ENCODE measurements at places on chromosomes 7 and 10. TPM values are rescaled to one million over a fixed set of nuclear protein-coding genes. Genes with fewer than 3 reads are reported as not detected.
A peak's percentile ranks its signal among the peaks of the same experiment; 100 is the strongest.

GRCh38 chr7:158402471-158402870 is 185.2 kb downstream of the PTPRN2 start:
- no peak overlapping the region for H3K4me3 ChIP-seq
- no peak for DNase-seq
- H3K36me3 ChIP-seq = no peaks in the 10 kb centered on the region
- H3K27me3 ChIP-seq = no peaks in the 10 kb centered on the region

- no peaks in the 10 kb centered on the region for H3K4me1 ChIP-seq
- no peak overlapping the region for H3K4me3 ChIP-seq
- no peak overlapping the region for H3K27ac ChIP-seq
- no peak for DNase-seq
- H3K27me3 ChIP-seq = no peaks in the 10 kb centered on the region
- H3K36me3 ChIP-seq = no peaks in the 10 kb centered on the region
These were observed 138.7 kb downstream of the FAM53B start for GRCh38 chr10:124605481-124605855.

- DNase-seq = no peak
- H3K27me3 ChIP-seq = no peaks in the 10 kb centered on the region
- H3K4me3 ChIP-seq = no peak overlapping the region
- no peak overlapping the region for H3K27ac ChIP-seq
- H3K4me1 ChIP-seq = no peaks in the 10 kb centered on the region
- H3K36me3 ChIP-seq = no peaks in the 10 kb centered on the region
These were observed 26.3 kb upstream of the SH3PXD2A start for GRCh38 chr10:103881416-103882284.

DNA sequence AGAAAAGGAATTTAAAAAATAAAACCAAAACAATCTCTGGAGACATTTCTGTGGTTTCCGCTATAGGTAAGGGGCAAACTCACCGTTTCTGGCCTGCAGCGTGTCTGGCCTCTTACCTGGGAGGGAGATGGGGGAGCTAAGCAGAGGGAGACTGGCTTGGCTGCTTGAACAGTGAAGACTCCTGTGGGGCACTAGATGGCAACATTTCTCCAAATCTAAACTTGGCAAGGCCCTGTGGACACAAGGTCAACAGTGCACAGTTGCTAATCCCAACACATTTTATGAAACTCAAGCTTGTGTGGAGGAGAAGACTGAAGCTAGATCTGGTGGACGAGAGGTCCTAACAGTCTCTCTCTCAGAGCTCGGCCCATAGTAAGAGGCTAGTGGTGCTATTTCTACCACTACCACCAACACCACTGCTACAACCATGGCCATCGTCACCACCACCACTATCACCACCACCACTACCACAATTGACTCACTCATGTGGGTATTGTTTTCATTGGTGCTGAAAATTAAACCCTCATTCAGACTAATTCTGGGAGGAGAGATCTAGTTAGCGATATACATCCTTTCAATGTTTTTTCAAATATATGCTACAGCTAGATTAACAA is 28.4 kb upstream of the CDHR3 start:
- no peaks in the 10 kb centered on the region for H3K36me3 ChIP-seq
- H3K27ac ChIP-seq = no peak overlapping the region
- H3K27me3 ChIP-seq = no peaks in the 10 kb centered on the region

DNA sequence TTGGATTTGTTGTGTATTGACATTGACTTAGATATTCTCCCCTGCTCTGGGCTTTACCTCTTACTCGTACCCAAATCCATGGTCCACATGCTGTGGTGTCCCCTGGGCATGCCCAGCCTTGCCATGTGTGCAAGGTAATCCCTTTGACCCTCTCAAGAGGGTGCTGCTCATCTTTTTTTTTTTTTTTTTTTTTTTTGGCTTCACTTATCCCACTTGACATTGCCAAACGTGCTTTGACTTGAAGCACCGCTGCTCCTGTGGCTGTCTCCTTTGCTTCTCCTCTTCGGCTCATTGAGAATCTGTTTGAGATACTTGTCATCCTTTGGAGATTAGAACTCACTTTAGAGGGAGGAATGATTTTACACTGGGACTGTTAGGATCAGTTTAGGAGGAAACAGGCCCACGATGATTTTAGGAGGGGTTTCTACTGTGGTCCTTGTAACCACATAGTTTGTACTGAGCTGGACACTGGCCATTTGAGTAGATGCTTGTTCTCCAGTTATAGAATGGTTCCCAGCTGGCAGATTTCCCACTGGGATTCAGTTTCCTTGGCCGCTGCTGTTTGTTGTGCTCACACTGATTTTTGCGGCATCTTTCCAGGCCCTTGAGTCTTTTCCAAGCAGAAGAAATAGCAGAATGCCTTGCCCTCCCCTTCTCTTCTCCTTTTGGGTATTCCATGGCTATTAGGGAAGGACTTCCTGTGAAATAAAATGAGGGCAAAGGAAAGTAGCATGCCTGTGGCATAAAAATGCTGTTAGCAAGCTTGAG is 184.8 kb downstream of the AUTS2 start:
- H3K4me3 ChIP-seq = no peak overlapping the region
- DNase-seq = no peak
- H3K36me3 ChIP-seq = no peaks in the 10 kb centered on the region
- H3K4me1 ChIP-seq = no peaks in the 10 kb centered on the region

GRCh38 chr10:74539317-74539716 is 287.1 kb upstream of the KAT6B start:
- no peaks in the 10 kb centered on the region for H3K4me1 ChIP-seq
- no peak overlapping the region for H3K27ac ChIP-seq
- H3K4me3 ChIP-seq = no peak overlapping the region
- DNase-seq = no peak
- no peaks in the 10 kb centered on the region for H3K27me3 ChIP-seq

DNA sequence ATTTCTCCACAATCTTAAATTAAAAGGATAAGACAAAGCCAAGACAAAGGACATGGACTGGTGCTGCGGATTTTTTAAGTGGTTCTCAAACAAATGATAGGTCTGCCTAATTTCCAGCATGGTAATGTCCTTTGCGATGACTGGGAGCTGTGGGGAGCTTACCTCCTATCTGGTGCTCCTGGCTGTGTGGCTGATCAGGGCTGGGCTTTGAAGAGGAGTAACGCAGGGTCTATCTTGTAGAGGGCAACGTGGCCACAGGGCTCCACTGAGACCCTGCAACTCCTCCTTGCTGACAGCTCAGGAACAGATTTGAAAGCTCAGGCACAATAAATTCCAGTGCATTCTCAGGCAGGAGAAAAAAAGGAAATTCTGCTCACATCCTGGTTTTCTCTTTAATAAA is 103.1 kb upstream of the SFMBT2 start:
- DNase-seq = no peak
- H3K36me3 ChIP-seq = no peaks in the 10 kb centered on the region
- H3K27me3 ChIP-seq = peaks cover 4% of the 10 kb centered on the region
- H3K27ac ChIP-seq = no peak overlapping the region
- H3K4me1 ChIP-seq = no peaks in the 10 kb centered on the region

DNA sequence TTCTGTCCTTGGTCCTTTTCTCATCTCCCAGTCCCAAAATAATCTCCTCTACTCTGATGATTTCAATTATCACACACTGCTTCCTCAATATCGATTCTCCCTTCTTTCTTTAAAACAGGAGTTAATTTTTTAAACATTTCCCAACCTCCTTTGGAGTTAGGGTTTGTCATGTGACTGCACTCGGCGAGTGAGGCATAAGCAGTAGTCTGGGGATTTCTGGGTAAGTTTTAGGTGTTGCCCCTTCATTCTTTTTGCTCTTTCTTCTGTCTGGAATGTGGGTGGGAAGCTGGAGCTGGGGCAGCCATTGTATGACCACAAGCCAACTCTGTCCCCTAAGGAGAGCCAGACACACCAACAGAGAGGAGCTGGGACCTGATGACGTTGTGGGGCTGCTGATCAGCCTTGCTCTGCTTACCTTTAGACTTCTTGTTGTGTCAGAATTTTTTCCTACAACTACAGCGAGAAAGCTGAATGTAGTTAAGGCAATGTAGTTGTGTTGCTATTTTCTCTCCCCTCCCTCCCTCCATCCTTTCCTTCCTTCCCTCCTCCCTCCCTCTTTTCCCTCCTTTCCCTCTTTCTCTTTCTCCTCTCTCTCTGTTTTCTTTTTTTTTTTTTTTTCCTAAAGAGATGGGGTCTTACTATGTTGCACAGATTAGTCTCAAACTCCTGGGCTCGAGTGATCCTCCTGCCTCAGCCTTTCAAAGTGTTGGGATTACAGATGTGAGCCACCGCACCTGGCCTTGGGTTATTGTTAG is 6.5 kb upstream of the TSPAN14 start:
- no peaks in the 10 kb centered on the region for H3K36me3 ChIP-seq
- no peak overlapping the region for H3K27ac ChIP-seq
- no peak for DNase-seq
- no peak overlapping the region for H3K4me3 ChIP-seq
- H3K27me3 ChIP-seq = no peaks in the 10 kb centered on the region

DNA sequence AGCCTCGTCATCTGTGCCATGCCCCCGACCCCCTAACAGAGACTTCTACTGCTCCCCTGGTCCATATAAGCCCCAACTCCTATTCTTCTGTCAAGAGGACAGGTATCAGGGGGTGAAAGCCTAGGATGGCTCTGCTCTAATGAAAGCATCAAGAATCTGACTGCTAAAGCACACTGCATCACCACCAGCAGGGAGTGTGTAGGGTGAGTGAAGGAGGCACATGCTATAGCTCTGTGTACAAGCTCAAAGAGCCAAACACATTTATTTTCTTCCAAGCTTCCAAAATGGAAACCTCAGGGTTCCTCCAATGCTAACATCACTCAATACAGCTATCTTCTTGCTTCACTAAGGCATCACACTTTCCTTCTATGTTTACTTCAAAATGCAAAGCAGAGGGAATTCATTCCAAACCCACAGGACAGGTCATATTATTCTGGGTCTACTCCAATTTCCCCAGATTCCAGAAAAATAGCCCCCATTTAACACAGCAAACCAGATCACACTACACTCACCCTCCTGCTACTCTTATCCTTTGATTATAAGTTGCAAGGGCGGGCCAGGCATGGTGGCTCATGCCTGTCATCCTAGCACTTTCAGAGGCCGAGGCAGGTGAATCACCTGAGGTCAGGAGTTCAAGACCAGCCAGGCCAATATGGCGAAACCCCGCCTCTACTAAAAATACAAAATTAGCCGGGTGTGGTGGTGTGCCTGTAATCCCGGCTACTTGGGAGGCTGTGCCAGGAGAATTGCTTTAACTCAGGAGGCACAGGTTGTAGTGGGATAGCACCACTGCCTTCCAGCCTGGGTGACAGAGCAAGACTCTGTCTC is 36.6 kb downstream of the RHEB start:
- H3K27me3 ChIP-seq = no peaks in the 10 kb centered on the region
- no peak for DNase-seq
- no peak overlapping the region for H3K4me3 ChIP-seq
- H3K4me1 ChIP-seq = peaks cover 36% of the 10 kb centered on the region
- peak overlapping the region; percentile 1 for H3K27ac ChIP-seq

DNA sequence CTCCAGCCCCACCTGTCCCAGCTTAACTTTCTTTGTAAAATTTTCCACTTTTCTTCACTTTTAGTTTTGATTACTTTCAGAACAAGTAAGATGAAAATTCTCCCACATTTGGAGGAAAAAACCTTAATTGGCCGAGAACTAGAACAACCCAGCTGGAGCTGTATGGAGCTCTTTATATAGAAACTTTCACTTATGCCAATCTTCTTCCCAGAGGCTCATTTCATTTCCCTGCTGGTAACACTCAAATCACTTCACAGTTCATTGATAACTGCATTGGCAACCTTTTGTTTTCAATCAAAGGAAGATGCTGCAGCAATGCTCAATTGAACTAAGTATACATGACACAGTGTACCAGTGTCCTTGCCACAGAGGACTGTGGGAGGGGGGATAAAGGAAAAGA is 176.2 kb upstream of the NOBOX start:
- no peaks in the 10 kb centered on the region for H3K27me3 ChIP-seq
- H3K36me3 ChIP-seq = no peaks in the 10 kb centered on the region
- H3K27ac ChIP-seq = no peak overlapping the region
- DNase-seq = no peak
- no peaks in the 10 kb centered on the region for H3K4me1 ChIP-seq

- no peak for DNase-seq
- no peaks in the 10 kb centered on the region for H3K27me3 ChIP-seq
- H3K4me3 ChIP-seq = no peak overlapping the region
- H3K36me3 ChIP-seq = no peaks in the 10 kb centered on the region
These were observed 173.4 kb downstream of the IMMP2L start for GRCh38 chr7:111388912-111389311.

Gene MSMB
- total RNA-seq = not detected

Gene LRRC72
- not detected for total RNA-seq

Gene PON1
- total RNA-seq = not detected

Gene AFAP1L2
- 170 TPM for total RNA-seq

Gene SFMBT2
- total RNA-seq = 1.3 TPM

Gene ITIH2
- total RNA-seq = 0.67 TPM

Gene GIMAP1
- 0.05 TPM for total RNA-seq

Gene BICC1
- 0.67 TPM for total RNA-seq

Gene NEUROD6
- not detected for total RNA-seq

Gene GFRA1
- total RNA-seq = 0.10 TPM

Gene SPAM1
- total RNA-seq = not detected

All from Panc1 (cell line).